Stimulated activated naive CD8-positive, alpha-beta T cell treated with anti-CD3 and anti-CD28 coated beads, Interleukin-15, Interleukin-2, amounts not matched to agents 100 U/mL and 50 U/mL, for 24 hours (primary cell): ENCODE measurements at places on chromosomes 4 and X.

GRCh38 chr4:38176165-38176564 is 216.0 kb downstream of the PTTG2 start:
- no peak for DNase-seq

DNA sequence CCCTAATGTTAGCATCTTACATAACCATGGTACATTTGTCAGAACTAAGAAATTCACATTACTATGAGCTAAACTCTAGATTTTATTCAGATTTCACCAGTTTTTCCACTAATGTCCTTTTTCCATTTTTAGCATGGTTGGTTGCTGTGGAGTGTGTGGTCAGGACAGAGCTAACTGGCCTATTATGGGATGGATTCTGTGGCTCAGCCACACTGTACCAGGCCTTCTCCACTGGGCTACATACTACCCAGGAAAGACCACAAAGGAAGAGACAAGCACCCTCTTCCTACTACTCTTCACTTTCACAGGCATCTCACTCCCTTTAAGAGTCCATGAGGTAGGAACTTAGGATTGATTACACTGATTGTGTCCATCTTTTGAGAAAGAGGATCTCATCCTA is 67.4 kb downstream of the ZNF827 start:
- no peak for DNase-seq

- DNase-seq: no peak
These were observed 271.8 kb downstream of the INPP4B start for GRCh38 chr4:142574306-142574705.

- DNase-seq: no peak
These were observed 107.9 kb downstream of the CPEB2 start for GRCh38 chr4:15110120-15110571.

DNA sequence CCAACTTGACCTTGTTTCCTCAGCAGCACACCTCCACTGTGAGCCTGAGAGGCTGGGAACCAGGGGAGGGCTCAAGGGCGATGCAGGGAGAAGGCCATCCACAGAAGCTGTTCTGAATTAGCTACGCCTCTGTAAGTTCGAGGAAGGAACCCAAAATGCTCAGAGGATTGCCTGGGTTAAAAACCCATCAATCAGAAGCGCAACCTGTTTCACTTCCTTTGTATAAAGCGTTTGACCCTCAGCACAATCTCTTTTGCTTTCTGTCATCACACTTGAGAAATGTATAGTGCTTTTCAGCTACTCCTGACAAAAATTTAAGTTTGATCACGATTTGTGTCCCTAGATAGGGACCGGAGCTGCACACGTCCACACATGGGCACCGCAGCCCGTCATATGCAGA is 48.0 kb upstream of the MAP3K15 start:
- DNase-seq: no peak

DNA sequence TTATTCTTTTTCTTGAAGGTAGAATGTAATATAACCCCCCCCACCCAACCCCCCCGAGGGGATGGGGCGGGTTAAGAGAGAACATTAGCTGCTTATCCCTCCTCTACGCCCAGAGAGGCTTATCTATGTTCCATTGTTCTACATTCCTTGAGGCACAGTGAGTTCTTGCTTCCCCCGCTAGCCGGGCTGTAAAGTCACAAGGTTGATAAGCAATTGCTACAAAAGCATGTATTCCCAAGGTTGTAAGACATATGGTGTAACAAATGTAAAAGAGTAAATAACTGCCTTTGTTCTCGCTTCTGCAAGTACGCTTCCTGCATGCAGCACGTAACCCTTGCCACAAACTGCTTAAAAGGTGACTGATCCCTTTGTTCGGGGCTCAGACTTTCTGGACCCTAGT is 8.2 kb downstream of the DCAF8L2 start:
- DNase-seq: no peak
